ENCODE measurements at places on chromosomes 16 and 17.

DNA sequence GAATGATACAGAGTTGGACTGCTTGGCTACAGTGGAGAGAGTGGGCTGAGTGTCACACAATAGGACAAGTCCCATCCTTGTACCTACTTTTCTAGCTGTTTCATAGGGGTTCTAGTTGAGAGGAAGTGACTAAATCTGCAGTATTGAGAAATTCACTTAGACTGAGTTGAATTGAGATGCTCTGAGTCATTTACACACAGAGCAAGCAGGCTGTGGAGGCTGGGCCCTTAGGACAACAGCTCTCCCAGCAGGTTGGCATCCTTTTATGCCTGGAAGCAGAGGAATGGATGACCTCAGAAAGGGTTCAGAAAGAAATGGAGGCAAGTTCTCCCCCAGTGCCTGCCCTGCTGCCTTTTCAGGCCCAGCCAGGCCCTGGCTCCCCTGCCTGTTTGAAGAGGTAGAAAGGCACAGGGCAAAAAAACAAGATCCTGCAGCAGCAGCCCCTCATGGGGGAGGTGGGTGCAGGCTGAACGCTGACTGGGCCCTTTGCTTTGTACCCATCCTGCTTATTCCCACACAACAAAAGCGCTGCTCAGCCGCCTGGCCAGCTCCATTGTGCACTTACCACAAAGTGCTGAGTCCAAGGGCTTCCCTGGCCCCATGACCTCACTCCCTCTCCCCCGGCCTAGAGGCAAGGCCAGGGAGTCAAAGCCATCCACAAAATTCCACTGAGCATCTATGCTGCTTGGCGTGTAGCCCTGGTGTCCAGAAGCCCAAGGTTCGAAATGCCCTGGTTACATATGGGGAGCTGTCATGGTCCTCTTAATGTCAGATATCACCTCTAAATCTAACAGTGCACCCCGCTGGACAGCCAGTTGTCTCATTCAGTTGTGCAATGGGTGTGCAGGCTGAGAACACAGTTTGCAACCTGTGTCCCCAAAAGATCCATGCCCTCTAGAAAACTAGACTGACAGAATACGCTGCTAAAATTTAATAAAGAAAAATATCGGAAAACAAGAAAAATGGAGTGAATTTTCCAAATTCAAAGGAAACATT lies 5.4 kb upstream of the CRYBA1 start:
- DNase-seq: no peak

- no peak for DNase-seq
Measured at GRCh38 chr16:63617990-63618763, 1503.7 kb downstream of the CDH11 start.

DNA sequence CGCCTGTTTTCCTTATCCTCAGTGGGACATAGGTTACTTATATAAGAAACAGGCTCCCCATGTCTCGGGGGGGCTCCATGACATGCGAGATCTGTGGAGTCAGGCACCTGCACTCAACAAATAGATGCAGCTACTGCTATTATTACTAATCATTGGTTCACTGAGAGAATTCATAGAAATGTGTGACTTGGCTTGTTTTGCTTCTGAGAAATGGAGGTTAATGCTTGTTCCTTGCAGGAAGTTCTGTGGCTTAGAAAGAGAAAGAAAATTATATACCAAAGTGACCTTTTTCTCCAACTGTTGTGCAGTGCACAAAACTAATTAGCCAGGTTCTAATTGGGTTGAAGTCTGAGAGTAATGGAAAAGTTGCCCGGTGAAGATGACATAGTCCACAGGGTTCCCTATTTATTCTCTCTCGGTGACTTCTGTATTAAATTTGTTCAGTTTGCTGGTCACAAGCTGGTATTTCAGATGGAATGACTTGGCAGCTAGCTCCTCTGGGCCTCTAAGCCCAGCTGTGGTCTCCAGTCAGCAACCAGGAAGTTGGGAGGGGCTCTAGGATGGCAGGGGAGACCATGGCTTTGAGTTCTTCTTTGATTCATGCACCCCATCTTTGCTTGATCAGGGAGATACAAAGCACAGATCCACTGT lies 17.6 kb upstream of the MAF start:
- DNase-seq: no peak

GRCh38 chr17:51354936-51355335 lies 94.6 kb downstream of the UTP18 start:
- DNase-seq: no peak

- DNase-seq: no peak
Measured at GRCh38 chr17:29143894-29144293, 36.3 kb downstream of the MYO18A start.

DNA sequence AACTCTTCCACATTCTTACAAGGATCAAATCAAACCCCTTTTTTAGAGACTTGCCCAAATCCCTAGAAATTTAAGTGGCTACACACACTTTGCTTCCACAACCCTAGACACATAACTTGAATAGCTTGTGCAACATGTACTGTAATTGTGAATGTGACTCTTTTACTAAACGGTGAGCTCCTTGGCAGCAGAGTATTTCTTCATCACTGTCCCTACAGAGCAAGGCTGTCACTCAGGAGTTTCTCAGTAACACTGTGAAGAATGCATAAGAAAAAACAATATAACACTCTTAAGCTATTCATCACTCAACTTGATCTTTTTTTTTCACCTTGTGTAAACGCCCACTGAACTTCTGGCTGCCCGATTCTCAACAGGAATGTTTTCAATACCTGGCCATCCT lies 53.8 kb upstream of the ADAMTS18 start:
- no peak for DNase-seq

GRCh38 chr17:7789131-7789530 lies 44.9 kb upstream of the KDM6B start:
- DNase-seq: no peak

DNA sequence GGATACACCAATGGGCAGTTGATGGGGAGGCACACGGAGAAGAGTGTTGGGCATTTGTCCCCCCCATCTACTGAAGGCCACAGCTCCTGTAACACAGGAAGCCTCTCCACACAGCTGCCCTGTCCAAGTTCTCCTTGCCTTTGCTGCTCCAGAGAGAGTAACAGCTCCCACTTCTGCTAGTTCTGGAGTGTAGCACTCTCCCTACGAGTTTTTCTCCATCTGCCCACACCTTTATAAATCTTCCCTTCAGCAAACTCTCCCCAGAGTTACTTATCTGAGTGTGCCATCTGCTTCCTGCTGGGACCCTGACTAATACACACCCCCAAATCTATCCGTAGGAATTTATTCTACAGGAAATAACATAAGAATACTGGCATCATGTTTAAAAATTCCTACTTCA lies 42.6 kb upstream of the ERN1 start:
- no peak for DNase-seq

DNA sequence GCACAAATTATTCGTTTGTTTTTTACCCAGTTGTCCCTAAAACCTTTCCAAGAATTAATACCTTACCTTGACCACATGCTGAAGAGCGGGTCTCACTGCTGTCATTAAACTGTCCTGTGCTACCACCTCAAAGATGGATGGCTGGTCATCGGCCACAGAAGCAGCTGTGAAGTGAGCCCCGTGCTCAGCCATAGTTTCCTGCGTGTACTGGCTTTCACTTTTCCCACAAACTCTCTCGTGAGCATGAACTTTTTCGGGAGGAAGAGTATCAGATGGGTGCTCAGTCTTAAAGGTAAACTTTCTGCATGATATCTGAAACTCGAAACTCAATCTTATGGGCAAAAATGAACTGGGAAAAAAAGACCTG lies 558 bp downstream of the PEX12 start:
- DNase-seq: no peak

GRCh38 chr17:9805769-9806168 lies 14.4 kb upstream of the DHRS7C start:
- DNase-seq: no peak

GRCh38 chr17:62818526-62818925 lies 10.4 kb upstream of the MARCHF10 start:
- no peak for DNase-seq

GRCh38 chr16:85720302-85720637 lies 30.6 kb downstream of the C16orf74 start:
- no peak for DNase-seq

DNA sequence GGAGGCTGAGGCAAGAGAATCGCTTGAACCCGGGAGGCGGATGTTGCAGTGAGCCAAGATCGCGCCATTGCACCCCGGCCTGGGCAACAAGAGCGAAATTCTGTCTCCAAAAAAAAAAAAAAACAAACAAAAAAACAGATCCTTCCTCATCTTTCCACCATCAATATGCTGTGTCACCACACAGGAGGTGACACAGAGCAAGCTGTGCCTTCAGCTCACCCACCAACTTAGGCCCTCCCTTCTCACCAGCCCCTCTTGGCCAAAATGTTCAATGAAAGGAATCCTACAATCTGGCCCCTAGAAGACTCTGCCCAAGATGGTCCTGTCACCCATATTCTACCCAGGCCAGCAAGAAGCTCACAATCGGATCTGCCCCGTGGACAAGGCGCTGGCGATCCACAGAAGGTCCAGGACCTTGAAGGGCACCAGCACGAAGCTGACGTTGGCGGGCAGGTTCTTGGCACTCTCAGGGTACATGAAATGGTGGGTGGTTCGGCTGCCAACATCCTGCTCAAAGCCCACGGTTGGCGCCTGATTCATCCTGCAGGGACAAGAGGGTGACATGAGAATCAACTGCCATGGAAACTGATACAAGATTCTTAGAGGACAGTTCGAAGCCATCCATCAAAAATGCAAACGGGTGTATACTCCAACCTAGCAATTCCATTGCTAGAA lies 41.4 kb downstream of the DDX19A start:
- no peak for DNase-seq

DNA sequence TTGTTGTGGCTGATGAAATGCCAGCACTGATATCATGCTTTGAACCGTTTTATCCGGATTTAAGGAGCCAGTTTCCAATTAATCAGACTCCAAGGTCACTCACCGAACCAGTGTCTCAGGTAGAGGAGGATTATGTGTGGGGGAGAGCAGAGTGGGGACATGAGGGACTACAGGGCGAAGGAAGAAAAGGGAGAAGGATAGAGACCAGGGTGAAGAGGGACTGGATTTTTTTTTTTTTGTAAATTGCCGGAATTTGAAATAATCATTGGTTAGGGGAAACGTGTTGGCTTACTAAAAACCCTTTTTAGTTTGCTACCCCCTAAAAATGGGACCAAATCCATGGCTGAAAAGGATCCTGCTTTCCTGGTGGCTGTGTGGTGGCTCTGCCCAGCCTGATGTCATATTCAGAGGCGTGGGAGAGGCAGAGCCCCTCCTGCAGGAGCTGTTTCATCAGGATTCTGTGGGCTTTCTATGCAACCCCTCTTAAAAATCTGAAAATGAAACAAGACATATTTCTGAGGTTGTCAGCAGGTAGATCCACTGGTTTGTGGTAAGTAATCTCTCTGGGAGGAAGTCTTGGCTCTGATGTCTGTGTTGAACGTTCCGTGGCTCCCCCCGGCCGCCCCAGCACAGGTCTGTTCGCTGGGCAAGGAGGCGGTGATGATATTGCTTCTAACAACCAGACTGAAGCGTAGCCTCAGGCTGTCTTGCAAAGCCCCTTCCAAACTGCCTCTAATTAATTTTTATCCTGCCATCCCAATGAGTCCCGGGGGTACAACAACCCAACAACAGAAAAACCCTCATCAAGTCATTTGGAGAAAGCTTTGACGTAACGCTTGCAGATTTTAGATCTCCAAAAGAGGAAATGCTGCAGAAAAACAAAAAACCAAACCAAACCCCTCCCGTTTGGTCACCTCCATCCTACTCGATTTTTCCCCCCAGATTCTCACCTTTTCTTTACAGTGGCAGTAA lies 143.0 kb upstream of the ZFHX3 start:
- no peak for DNase-seq

- DNase-seq: no peak
Measured at GRCh38 chr16:62676306-62676705, 640.1 kb upstream of the CDH8 start.

GRCh38 chr17:65902155-65902554 lies 289.8 kb downstream of the CEP112 start:
- DNase-seq: no peak

DNA sequence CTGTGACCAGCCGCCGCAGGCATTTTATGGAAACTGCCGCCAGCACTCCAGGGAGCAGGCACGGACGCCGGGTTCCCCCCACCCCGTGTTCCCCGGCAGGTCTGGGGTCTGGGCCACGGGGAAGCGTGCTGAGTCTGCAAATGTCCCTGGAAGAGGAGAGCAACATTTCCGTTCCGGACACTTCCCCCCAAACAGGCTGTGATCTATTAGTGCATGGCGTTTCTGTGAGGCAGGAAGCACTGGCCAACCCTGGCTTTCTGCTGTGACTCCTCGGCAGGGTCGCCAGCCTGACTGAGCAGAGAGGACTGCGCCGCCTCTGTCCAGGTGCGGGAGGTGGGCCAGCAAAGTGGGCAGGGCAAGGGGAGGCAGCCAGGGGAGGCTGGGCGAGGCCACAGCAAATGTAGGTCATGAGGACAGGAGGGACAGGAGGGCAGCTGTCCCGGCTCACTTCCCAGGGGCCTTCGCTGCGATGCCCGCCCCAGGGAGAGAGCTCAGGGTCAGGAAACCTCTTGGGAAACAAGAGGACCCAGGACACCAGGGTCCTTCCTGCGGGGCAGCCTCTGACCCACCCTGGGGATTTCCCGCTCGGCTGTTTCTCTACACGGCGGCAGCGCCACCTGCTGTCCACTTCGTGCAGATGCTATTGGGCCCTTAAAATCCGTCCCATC lies 9.5 kb downstream of the FOXF1 start:
- DNase-seq: peak; percentile 37

GRCh38 chr17:2025220-2025621 lies at the start of gene RTN4RL1:
TSS of gene RTN4RL1 (minus strand) at chr17:2025334. CDS start at chr17:2024865, 469 bp downstream.
- DNase-seq: peak; percentile 64

- no peak for DNase-seq
Measured at GRCh38 chr17:43155666-43156065, 15.3 kb upstream of the NBR1 start.

DNA sequence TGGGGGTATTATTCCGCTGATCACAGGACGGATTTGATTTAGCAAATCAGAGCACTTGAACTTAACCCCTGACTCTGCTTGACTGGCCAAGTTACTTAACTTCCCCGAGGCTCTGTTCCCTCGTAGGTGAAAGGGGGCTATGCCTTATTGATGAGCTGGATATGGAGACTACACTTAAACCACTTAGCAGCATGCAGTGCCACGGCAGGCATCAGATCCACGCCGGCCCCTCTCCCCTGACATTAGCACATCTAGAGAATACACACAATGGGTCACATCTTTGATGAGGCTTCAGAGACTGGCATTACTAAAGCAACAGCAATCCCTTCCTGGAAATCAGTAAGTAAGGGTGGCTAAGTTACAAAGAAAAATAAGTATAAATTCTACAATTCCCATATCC lies 71.0 kb downstream of the ABCC12 start:
- no peak for DNase-seq

Measured in effector CD4-positive, alpha-beta T cell (primary cell).